Ammon's horn (tissue), 1 donor: ENCODE measurements at places on chromosomes 5 and 9.

DNA sequence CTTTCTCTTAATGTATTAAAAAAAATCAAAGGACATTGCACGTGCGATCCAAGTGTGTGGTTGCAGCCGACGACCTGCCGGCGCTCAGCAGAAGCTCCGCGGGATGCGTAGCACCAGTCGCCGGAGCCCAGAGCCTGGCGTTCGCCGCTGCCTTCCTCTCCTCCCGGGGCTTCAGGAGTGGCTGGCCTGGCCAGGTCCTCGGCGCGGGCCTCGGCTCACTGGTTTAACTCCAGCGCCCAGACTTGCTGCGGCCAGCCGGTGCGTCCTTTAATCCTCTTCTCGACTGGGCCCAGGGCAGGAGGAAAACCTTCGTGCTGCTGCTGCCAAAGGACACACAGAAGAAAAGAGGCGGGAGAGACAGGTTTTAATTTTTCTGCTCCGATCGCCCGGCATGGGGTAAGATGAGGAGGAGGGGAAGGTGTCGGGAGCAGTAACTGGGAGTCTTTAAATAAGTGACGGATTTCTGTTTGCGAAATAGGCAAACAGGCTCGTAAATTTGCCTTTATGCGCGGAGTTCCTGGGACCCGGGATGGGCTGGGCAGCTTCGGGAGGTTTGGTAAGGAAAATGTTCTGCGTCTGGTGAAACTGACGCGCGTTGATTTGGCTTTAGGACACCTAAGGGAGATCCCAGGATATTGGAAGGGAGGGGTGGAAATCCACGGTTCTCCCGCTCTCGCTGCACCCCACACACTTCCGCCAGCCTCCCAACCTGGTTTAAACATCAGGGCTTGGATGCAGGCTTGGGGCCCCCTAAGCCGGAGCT is 2.3 kb downstream of the HAND1 start:
- DNase-seq, result no peak

GRCh38 chr9:15640121-15640520 is 87.3 kb downstream of the CCDC171 start:
- DNase-seq, result no peak

DNA sequence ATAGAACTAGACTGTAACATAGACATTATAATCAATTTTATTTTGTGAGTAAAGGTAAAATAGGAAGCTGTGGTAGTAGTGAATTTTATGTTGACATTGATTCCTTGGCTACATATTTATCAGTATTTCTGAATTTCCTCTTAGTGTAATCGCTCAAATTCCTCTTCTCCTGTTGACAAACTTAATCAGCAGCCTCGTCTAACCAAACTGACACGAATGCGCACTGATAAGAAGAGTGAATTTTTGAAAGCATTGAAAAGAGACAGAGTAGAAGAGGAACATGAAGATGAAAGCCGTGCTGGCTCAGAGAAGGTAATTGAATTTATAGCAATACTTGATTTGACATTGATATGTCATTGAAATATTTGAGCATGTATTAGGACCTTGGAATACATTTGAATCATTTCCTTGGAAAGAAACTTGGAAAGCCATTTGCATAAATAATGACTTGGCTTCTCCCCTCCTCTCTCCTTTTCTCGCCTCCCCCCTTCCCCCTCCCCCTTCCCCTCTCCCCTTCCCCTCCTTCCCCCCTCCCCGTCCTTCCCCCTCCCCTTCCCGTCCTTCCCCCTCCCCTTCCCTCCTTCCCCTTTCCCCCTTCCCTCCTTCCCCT is 75.5 kb downstream of the GPBP1 start:
- DNase-seq, result no peak

DNA sequence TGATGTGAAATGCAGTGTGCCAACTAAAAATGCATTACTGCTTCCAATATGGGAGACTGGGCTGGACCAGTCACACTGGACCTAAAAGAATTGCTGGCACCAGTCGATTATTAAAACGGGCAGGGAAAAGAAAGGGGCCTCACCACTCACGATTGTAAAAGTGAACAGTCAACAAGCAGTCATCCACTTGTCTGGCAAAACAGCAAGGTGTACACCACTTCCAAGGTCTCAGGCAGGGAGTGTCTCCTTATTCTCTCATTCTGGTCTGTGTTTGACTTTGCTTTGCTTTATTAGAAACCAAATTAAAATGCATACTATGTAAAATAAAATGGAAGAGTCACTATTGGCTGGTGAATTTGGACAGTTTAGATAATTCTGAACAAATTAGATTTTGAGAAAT is 57.8 kb upstream of the TRPM3 start:
- DNase-seq, result no peak

- no peak for DNase-seq
Observed at GRCh38 chr5:164203581-164204225, 698.3 kb downstream of the MAT2B start.

DNA sequence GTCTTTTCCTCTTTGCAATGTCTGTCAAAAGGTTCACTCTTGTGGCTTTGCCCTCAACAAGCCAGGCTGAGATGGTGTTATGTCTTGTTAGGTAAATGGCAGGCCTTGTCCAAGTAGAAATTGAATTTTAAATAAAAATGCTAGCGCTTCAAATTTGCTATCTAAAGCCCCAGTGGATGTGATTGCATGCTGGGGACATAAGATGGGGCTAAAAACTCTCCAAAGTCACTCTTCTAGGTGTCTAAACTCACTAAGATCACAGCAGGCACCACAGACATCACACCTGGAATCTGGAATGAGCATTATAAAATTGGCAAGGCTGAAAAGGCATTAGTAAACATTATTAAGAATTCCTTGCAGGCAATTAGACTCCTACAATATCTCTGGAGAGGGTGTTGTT is 262.7 kb upstream of the CLINT1 start:
- no peak for DNase-seq

- no peak for DNase-seq
Observed at GRCh38 chr9:76370396-76371023, 23.7 kb downstream of the RFK start.

DNA sequence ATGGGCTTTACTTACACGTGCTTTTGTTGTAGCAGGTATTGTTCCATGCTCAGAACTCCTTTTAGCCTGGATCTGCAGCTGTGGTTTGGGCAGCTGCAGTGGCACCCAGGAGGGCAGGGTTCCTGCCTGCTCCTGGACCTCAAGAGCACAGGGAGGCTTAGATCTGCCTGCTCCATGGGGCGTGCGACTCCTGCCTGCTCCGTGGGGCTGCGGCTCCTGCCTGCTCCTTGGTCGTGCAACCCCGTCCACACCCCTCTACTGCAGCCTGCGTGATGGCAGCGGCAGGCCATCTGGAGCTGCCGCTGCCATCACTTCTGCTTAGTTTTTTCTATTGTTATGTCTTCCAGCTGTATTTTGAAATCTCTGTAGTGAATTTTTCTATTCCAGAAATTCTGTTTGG is 11.7 kb upstream of the UGT3A2 start:
- DNase-seq, result no peak

DNA sequence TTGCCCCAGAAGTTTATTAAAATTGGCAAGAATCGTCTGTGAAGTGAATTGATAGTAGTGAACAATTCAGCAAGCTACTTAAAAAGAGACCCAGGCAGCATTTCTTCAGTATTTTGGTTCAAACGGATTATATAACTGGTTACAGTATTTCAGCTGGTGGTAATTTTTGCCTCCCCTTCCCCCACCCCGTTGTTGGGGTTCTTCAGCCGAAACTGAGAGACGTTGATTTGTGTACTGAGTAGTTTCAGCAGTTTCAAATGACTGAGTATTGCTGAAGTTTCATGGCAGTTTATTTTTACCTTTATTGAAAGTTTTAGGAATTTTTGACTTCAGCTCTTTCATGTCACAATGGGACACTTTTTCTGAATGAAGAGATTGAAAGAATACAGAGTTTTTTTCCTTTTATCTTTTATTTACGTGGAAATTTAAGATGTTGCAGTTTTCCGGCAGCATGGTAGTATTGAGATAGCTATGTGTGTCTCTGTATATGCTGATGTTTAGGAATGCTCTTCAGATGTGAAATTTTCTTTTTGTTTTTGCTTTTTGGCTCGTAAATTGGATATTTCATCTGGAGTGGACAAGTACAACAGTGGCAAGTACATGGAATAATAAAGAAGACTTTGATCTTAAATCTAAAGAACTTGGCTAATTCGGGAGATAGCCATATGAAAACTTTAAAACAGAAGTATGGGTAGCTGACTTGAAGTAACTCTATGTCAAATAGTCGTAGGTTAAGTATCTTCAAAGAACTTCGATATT is 1.9 kb downstream of the GPBP1 start:
- no peak for DNase-seq

- DNase-seq, result peak; percentile 71
Observed at GRCh38 chr5:132259069-132259851, 1.8 kb downstream of the PDLIM4 start.

GRCh38 chr5:86360801-86361200 is 256.9 kb upstream of the COX7C start:
- no peak for DNase-seq

- no peak for DNase-seq
Observed at GRCh38 chr9:72459308-72459707, 62.1 kb upstream of the TMC1 start.

DNA sequence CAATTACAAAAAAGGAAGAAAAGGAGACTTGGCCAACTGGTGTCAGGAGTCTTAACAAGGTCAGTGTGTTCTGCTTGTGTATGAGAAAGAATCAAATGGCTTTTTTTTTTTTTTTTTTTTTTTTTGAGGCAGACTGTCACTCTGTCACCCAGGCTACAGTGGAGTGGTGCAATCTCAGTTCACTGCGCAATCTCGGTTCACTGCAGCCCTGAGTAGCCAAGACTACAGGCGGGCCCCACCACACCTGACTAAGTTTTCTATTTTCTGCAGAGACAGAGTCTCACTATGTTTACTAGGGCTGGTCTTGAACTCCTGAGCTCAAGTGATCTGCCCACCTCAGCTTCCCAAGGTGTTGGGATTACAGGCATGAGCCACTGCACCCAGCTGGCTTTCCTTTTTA is 3.1 kb upstream of the IL7R start:
- no peak for DNase-seq

DNA sequence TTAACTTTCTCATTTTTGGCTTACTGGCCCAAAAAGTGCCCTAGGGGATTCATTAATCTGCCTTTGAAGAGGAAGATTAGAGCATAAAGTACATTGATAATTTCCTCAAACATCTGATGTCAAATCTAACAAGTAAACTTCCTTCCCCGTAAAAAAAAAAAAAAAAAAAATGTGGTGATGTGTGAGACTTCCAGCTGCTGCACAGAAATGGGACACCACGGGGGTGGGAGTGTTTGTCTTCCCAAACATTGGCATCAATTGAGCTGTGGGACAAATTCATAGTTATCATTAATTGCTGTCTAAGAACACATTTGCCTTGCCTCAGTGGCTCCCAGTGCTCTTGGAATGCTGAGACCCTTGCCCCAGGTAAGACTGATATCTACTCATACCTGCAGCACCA is 149.6 kb downstream of the ADAMTS12 start:
- no peak for DNase-seq

- DNase-seq, result no peak
Observed at GRCh38 chr9:101226803-101227202, 158.0 kb downstream of the BAAT start.

GRCh38 chr5:80865551-80865950 is 94.6 kb upstream of the RASGRF2 start:
- DNase-seq, result no peak

DNA sequence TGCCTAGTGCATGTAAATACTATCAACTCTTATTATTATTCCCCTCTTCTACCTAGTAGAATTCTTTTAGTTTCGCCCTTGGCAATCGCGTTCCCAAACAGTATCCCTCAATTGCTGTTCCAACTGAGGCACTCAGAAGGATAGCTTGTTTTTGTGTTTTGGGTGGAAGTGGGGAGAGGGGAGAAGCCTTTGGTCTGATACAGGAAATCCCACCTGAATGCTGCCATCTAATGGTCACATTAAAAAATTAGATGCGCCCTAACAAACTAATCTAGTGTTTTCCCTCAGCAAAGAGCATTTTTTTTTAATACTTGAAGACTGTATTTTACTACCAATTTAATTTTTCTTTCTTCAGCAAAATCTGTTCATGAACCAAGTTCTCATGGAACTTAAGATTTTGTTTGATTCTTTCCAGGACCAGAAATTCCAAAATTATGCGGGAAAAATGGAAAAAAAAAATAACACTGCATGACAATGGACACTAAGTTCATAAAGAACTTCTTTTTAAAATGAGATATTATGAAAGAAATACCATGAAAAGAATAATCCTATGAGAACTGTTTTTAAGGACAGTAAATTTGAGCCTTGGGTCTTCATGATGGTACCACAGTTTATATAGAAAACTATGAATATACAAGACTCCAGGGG is 22.2 kb upstream of the GLDC start:
- peak; percentile 64 for DNase-seq

GRCh38 chr9:93825348-93826115 is 129.6 kb downstream of the BARX1 start:
- no peak for DNase-seq

DNA sequence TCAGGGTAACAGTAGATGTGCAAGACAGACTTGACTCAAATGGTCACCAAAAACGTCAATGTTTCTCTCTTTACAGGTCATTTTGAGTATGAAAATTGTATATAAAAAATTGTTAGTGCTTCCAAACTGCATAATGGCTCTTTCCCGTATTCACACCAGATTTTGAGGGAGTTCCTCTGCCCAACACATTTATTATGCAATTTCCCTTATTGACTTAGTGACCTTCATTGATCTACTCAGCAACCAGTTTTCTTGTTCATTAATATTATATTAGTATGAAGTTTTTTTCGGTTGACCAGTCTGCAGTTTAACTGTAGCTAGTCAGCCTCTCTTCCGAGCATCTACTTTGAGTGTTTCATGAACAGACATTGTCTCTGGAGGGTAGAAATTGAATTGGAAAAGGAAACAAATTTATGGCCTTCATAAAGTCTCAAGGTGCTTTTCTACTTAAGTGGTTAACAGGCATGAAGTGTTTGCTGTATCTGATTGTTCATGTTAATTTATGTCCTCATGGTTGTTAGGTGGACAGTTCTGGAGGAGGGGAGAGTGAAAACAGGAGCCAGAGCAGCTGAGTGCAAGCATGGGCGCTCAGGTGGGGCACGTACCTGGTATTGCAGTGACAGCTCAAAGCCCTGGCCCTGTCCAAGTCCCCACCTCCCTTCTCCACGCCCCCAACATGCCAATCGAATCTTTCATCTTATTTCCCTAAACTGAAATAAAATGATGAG is 240.2 kb downstream of the RFK start:
- no peak for DNase-seq

- no peak for DNase-seq
Observed at GRCh38 chr9:130906735-130907416, 10.3 kb upstream of the QRFP start.

DNA sequence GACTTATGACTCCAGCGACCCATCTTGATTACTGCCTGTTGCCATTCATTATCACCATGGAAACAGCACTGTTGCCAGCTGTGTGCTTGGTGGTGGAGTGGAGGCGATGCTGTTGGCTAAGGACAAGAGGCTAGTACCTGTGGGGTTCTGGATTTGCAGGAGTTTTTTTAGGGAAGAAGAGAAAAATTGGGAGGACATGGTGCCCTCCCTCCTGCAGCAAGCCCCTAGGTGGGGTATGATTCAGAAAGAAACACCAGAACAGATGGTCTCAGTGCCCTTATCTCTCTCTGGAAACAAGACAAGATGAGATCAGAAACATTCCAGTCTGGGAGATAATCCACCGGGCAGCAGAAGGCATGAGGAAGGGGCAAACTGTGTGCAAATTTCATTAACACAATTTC is 87.8 kb upstream of the TLR4 start:
- DNase-seq, result peak; percentile 20
